ENCODE measurements at places on chromosomes 11 and 22.

GRCh38 chr11:112160091-112160848 is 3.6 kb downstream of the IL18 start:
- DNase-seq: no peak

DNA sequence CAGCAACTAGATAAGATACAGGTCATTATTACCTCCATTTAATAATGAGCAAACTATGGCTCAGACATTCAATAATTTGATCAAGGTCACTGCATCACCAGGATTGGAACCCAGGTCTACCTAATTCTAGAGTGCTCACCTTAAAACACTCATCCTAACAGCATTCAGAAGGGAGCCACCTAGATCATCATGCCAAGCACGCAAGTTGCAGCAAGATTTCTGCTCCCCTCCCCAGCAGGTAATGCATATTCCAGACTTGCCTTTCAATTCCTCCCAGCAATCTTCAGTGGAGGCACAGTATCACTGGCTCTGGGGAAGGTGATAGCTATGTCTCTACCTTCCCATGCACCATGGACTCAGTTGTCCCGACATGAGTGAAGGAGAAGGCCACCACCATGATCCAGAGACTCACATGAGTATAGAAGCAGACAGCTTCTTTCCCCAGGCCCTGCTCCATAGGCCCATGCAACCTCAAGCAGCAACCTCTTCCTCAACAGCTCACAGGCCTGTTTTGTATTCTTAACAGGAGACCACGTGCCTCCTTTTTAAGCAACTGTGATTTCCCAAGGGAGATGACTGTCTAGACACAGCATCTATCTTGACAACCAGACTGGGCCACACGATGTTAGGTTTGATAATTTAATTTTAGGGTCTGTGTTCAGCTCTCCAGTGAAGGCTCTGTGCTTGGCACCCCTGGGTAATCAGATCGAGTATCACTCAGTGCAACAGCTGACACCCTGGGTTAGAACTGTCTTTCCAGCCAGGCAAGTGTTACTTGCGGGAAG is 36.4 kb downstream of the RAB30 start:
- DNase-seq: no peak

DNA sequence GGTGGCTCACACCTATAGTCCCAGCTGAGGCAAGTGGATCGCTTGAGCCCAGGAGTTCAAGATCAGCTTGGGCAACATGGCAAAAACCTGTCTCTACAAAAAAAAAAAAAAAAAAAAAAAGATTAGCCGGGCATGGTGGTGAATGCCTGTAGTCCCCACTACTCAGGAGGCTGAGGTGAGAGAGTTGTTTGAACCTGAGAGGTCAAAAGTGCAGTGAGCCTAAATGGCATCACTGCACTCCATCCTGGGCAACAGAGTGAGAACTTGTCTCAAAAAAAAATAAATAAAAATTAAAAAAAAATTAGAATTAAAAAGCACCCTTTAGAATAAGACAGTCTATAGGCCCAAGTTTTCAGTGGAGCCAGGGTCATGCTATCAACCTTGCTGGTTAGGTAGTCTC is 95.5 kb downstream of the PDHX start:
- DNase-seq: no peak

DNA sequence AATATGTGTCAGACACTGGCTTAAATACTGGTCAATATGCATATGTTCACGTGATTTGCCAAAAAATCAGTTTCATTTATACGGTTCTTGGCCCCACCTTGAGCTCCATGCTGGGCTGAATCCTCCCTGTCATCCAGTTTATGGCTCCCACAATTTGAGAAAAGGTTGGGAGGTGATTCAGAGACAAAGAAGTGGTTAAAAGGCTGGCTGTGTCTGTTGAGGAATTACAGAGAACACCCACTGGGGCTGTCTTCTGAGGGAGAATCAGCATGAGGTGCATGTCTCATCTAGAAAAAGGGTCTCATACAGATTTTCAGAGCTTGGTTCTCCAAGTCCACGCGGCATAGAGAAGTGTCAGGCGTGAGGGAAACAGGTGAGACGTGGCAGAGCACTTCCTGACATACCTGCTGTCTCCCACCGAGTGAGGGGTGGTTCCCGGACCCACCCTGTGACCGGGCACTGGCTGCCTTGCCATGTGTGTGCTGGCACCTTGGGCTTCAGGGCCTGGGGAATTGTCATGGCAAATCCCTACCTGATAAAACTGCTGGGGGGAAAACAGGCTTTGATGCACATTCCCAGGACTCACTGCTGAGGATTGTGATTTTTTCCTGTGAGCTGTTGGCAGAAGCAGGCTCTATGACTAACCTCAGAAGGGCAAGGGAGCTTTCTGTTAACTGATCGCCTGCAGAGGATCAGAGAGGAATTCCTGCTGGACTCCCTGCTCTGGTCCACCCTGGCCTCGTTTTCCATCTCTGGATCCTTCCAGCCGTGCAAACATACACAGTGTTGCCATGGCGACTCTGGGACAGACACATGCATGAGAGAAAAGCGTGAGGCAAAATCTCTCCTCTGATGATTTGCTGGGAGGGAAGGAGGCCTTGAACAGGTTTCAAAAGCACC is 223.6 kb downstream of the ADAMTS15 start:
- no peak for DNase-seq

DNA sequence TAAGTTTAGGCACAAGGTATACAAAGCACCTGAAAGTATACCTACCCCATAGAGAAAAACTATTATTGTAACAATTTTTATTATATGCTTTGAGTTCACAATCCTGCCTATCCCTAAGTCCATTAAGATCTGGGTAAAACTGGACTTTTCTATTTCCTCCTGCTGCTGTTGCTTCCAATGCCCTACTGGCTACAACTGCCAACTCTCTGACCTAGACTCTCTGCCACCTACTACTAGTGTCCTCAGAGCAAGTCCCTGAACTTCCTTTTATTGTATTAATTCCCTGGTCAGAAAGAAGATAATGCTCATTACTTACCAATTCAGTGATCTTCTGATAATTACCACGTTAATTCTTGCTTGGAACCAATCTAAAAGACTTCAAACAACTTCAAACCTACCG is 70.3 kb downstream of the RBFOX2 start:
- no peak for DNase-seq

- no peak for DNase-seq
Measured at GRCh38 chr11:118074091-118074685, 2.7 kb upstream of the TMPRSS4 start.

DNA sequence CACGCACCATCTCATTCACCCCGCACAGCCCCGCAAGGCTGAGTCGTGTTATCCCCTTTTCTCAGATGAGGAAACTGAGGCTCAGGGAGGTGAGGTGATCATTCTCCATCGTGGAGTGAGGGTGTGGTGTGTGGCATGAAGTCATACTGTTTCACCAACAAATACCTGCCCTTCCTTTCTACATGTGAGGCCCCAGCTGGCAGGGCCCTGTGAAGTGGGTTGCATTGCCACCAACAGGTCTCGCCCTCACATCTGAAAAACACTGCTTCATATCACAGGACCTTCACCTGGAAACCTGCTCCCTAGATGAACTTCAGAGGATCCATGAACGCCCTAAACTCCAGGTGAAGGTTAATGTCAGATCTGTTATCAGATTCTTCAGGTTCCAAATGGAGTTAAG is 4.3 kb downstream of the SSTR3 start:
- no peak for DNase-seq

- DNase-seq: no peak
Measured at GRCh38 chr11:125214601-125215565, 50.3 kb downstream of the PKNOX2 start.

- DNase-seq: peak; percentile 55
Measured at GRCh38 chr11:62171261-62171723, 18.7 kb upstream of the SCGB1D1 start.

- DNase-seq: no peak
Measured at GRCh38 chr11:93493252-93493897, 49.8 kb downstream of the SMCO4 start.

DNA sequence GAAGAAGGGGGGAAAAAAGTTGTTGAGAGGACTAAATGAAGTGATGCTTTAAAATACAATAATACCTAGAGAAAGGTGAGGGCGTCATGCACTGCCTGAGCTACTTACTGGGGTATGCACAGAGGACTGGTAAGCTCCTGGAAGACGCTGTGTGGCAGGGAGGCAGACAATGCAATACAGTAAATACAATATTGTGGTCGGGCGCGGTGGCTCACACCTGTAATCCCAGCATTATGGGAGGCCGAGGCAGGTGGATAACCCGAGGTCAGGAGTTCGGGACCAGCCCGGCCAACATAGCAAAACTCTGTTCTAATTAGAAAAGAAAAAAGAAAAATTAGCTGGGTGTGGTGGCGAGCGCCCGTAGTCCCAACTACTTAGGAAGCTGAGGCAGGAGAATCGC is 683 bp upstream of the SYTL2 start:
- no peak for DNase-seq

DNA sequence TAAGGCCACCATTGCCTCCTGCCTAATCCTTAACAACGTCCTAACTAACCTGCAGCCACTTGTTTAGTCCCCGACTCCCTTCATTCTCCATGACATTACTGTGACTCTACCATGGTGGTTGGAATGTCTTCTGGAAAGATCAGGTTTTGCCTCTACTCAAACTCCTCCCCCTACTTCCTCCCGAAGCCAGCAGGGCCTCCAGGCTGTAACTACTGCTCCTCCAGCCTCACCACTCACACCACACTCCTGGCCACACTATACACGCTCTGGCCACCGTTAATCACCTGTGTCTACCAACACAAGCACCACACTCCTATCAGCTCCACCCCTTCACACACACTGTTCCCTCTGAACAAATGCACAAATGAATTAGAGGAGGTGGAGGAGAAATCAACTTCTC is 69.2 kb downstream of the PACSIN2 start:
- no peak for DNase-seq

GRCh38 chr22:27416511-27417420 is 384.8 kb downstream of the MN1 start:
- no peak for DNase-seq

- DNase-seq: no peak
Measured at GRCh38 chr22:50696799-50697561, 24.4 kb downstream of the SHANK3 start.

DNA sequence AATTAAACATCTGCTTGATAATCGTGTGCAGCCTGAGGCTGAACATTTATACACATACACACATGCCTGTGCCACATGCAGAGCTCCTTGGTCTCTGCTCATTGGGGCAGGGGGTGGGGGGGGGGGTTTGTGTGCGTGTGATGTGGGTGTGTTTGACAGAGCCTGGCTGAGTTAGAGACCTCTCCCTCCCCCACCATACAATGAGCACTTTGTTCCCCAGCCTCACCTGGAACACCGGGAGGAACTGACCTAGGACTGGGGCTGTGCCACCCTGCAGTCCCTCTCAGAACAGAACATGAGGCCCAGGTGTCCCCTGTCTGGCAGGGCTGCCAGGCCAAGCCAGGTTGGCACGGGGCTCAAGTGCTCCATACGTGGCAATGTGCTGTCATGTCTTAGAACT is 96.6 kb downstream of the TP53I11 start:
- DNase-seq: no peak

GRCh38 chr22:29245626-29246385 is 22.0 kb downstream of the RHBDD3 start:
- peak; percentile 41 for DNase-seq

DNA sequence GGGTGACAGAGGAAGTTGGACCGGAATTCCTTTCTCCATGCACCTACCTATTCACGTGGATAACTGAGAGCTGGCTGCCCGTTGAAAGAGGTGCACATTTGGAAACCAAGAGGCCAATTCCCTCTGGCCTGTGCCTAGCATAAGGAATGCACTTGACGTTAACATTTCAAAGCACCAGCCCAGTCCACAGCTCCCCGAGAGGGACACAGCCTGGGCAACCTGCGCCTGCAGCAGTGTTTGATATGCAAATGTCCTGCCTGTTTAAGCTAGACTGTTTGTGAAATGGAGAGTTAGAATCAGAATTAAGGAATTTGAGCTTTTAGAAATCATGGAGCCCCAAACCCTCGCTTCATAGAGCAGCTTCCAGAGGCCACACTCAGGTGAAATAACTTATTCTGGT is 126.1 kb downstream of the DSCAML1 start:
- no peak for DNase-seq

DNA sequence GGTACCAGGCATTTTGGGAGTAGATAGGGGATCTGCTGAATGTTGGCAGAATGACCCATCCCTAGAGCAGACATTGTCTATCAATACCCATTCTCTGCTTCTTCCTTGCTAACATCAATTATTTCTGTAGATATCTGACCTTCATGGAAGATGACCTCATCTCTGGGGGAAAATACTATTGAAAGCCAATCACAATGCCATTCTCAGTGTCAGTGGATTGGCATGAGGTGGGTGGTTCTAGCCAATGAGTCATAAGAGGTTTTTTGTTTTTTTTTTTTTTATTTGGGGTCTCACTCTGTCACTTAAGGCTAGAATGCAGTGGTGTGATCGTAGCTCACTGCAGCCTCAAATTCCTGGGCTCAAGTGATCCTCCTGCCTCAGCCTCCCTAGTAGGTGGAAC is 42.5 kb downstream of the SNX19 start:
- DNase-seq: no peak

DNA sequence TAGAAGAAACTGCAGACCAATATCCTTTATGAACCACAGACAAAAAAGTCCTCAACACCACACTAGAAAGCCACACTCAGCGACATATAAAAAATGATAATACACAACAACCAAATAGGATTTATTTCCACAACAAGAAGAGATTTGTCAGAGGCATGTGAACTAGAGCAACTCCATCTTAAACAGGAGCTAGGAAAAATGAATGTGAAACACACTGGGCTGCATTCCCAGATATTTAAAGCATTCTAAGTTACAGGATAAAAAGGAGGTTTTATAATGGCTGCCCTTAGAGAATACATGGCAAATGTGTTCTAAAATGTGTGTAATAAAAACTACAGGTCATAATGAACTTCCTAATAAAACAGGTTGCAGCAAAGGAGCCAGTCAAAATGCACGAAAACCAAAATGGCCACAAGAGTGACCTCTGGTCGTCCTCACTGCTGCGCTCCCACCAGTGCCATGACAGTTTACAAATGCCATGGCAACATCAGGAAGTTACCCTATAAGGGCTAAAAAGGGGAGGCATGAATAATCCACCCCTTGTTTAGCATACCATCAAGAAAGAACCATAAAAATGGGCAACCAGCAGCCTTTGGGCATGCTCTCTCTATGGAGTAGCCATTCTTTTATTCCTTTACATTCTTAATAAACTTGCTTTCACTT is 21.8 kb downstream of the XKR3 start:
- no peak for DNase-seq

- no peak for DNase-seq
Measured at GRCh38 chr11:5809122-5809519, 397 bp downstream of the OR52N2 start.

DNA sequence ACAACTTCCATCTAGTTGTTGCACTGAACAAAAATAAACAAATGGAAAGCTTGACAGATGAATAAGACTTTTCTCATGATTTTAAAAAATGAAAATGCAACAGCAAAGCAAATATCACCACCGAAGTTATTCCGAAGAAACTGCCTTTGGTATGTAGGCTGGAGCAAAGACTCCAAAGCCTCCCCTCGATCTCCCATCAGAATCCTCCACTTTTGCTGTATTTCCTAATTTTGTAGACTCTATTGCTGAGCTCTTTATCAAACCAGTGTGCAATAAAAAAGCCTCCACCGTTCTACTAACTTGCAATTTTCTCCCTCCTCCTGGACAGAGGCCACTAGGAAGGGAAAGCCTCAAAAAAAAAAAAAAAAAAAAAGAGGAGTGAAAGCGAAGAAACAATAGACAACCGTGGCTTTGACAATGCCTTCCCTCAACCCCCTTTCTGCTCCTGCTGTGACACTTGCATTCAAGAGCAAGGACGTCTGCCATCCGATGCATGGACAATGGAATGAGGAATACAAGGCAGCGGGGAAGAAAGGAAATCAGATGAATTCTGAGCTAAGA is 190.9 kb upstream of the BLID start:
- DNase-seq: no peak
